ENCODE measurements at places on chromosomes 6 and 20.

GRCh38 chr6:3193102-3193849 lies 34.2 kb downstream of the TUBB2B start:
- no peak for DNase-seq

DNA sequence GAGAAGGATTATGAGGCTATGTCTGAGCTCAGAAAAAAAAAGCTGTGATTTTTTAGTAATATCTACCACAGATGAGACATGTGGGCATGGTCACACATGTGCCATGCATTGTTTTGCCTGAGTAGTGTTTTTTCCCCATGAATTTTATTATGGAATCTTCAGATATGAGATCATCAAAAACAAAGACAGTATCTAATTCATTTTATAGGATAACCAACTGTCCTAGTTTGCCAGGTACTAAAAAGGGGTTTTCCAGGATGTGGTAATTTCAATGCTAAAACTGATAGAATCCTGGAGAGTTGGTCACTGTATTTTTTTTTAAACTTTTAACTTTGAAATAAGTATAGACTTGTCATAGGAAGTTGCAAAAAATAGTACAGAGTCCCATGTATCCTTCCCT lies 127.4 kb upstream of the MAP3K7 start:
- no peak for DNase-seq

GRCh38 chr20:47576516-47577033 lies 74.9 kb downstream of the NCOA3 start:
- peak; percentile 85 for DNase-seq

GRCh38 chr6:19156443-19156842 lies 680.7 kb upstream of the ID4 start:
- no peak for DNase-seq

DNA sequence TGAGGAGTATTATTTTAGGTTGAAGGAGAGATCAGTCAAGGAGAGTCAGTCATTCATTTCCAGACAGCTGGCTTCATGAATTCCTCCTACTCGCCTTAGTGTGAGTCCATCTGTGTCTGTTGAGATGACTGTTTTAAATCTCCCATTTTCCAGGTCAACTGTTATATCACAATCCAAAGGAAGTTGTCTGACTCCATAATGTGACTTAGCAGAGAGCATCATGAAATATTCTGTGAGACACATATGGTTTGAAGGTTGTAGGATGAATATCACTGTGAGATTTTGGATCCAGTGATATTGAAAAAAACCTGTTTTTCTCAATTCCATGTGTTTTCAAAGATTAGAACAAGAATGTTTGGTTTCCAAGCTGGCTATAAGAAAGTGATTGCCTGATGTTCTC lies 530.2 kb upstream of the MAN1A1 start:
- DNase-seq, result no peak

DNA sequence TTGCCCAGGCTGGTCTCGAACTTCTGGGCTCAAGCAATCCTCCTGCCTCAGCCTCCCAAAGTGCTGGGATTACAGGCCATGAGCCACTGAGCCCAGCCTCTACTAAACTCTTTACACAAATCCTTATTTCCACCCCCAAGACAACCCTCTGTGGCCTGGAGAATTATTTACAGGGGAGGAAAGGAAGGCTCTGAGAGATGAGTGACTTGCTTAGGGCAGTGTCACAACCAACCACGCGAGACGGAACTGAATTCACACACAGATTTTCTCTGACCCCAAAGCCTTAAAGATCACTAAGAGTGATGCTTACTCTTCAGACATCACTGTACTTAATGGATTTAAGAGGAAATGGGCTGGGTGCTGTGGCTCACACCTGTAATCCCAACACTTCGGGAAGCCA lies 86.2 kb downstream of the RIPOR3 start:
- no peak for DNase-seq

GRCh38 chr6:112571488-112572270 lies 224.5 kb downstream of the RFPL4B start:
- DNase-seq, result peak; percentile 25

GRCh38 chr6:106692819-106693208 lies 63.4 kb downstream of the QRSL1 start:
- no peak for DNase-seq

- DNase-seq, result peak; percentile 83
Observed at GRCh38 chr6:42532038-42532669, 31.7 kb upstream of the UBR2 start.

DNA sequence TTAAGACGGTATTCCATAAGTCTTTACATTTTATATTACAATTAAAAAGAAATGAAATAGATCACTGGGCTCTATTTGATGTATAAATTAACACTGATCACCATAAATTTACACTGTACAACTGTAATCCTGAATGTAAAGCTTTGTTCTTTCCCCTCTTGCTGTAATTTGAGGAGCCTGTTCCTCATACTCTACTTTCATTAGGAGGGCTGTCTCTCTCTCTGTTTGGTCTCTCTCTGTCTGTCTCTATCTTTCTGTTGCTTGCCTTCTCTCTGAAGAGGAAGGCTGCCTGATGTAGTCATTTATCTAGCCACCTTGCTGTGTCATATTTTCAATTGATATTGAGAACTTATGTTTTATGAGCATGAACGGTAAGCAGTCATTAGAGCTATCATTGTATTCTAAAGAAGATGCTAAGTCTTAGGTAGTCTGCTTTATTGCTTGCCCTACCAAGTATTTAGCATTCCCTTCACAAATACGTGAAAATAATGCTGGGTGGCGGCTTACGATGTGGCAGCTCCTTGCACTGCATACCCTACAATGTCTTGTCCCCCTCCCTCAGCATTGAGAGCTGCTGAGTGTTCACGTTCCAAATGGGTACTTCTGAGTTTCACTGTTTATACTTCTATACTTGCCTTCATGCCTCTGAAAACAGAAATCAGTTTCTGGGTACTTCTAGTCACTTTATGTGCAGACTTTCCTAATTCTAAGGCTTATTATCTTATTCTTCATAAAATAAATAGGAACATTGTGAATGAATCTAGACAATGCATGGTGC lies 205.5 kb downstream of the NKAIN2 start:
- DNase-seq, result no peak

- no peak for DNase-seq
Observed at GRCh38 chr6:8110725-8111124, 8.4 kb upstream of the EEF1E1 start.

DNA sequence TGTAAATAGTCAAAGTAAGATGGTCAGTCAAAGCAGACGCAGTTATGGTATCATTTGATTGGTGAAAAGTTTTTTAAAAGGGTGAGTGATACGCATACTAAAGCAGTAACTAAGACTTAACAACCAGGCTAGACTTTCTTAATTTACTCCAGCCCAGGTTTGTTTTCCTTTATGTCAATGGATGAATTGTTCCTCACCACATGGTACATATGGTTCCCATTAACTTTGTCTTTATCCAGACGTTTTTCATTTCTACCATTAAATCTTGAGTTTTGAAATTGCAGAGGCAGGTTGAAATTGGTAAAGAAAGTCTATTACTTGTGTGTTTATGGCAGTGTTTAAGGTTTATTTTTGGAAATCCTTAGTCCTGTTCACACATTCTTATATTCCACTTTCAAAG lies 98.5 kb upstream of the SCGN start:
- no peak for DNase-seq

GRCh38 chr20:2816583-2817340 lies 598 bp downstream of the TMEM239 start:
- DNase-seq, result no peak

GRCh38 chr6:11586536-11586935 lies 49.0 kb downstream of the TMEM170B start:
- peak; percentile 80 for DNase-seq

All from fibroblast of pulmonary artery (primary cell).